ENCODE measurements at places on chromosomes 6 and 20.

- H3K27me3 ChIP-seq, result no peaks in the 10 kb centered on the region
- H3K27ac ChIP-seq, result no peak overlapping the region
- H3K4me1 ChIP-seq, result no peaks in the 10 kb centered on the region
- no peak overlapping the region for H3K4me3 ChIP-seq
- H3K36me3 ChIP-seq, result peaks cover 17% of the 10 kb centered on the region
- no peak for DNase-seq
Observed at GRCh38 chr6:100751590-100751989, 129.5 kb downstream of the ASCC3 start.

DNA sequence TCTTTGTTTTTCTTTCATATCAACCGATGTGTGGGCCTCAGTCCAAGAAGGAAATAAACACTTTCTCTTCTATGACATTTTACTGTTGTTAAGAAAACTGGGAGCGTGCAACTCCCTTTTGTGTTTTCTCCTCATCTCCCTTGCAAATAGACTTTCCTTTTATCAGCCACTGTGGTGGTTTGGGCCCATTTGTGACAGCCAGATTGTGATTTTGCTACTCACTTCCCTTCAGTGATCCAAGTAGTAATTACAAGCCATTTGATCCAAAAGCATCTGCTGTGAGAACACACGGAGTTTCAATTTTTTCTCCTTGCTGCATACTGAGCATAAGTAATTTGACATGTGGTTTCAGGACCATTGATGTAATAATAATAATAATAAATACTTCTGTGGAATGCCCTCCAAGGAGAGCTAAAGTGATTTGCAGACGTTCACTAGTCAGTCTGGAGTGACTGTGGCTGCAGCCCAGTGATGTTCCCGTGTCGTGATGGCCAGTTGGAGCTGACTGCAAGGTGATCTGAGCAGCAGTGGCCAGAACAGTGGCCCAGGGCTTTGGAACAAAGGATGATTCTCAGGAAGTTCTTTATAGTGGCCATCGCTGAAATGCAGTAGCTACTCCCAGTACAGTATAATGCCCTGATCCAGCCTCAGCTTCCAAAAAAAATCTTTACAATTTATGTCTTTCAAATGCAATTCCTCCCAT is 91.9 kb upstream of the CLDN20 start:
- peak overlapping the region; percentile 96 for H3K27ac ChIP-seq
- DNase-seq, result no peak
- no peaks in the 10 kb centered on the region for H3K27me3 ChIP-seq
- peaks cover 52% of the 10 kb centered on the region for H3K4me1 ChIP-seq
- H3K4me3 ChIP-seq, result peak overlapping the region; percentile 61

DNA sequence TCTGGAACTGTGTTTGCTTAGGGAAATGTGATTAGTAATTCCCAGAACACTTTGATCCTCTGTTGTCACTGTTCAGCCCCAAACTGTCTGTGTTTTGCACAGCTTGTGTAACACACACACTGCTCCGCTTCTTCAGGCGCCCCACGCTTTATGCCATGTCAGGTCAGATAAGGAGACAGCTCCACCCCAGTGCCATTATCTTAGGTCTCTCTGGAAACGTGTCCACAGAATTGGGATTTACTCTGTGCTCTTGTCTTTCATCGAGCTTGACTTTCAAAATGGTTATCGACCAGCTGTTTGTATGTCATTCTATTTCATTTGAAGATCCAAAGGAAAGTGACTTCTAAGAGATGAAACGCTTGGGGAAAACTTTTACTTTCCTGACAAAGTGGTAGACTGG is 106.4 kb upstream of the SSTR4 start:
- DNase-seq, result no peak
- no peaks in the 10 kb centered on the region for H3K36me3 ChIP-seq
- H3K4me3 ChIP-seq, result no peak overlapping the region
- H3K4me1 ChIP-seq, result no peaks in the 10 kb centered on the region
- H3K27ac ChIP-seq, result no peak overlapping the region

DNA sequence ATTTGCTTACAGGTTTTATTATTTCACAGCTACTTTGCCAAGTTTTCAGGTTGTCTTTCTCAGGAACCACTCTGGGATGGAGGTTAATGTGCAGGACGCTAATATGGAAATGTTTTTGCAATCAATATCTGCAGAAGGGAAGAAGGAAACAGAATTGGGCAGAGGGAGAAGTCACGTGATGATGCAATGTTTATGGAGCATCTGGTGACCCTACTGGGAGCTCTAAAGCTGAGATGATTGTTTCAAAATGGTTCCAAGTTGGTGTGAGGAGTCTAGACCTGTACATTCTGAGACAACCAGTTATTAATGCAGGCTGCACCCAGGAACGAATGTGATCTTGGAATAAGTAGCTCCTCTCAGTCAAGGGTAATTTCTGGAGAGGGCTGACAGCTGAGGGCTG is 905.4 kb upstream of the FLRT3 start:
- DNase-seq, result no peak
- H3K27ac ChIP-seq, result no peak overlapping the region
- H3K4me3 ChIP-seq, result no peak overlapping the region
- H3K27me3 ChIP-seq, result no peaks in the 10 kb centered on the region
- no peaks in the 10 kb centered on the region for H3K36me3 ChIP-seq

DNA sequence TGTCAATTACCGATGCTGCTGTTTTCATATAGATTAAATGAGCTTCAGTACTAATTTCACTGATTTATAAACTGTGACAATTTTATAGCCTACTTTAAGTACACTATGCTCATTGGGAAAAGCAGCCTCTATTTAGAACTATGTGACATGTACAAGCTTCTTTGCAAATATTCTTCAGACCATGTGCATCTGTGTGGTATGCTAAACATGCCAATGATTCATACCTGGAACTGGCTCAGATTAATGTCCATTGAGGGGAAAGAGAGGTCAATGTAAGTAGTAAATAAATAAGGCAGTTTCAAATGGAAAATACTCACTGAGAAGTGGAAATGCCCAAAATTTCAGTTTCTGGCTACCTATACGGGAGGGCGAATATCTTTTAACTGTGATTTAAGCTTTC is 777.7 kb downstream of the C6orf118 start:
- no peaks in the 10 kb centered on the region for H3K27me3 ChIP-seq
- no peak overlapping the region for H3K4me3 ChIP-seq
- no peak overlapping the region for H3K27ac ChIP-seq
- no peak for DNase-seq

GRCh38 chr20:44696315-44696714 is 18.9 kb upstream of the CCN5 start:
- peaks cover 3% of the 10 kb centered on the region for H3K27me3 ChIP-seq
- no peak overlapping the region for H3K4me3 ChIP-seq
- no peak for DNase-seq

GRCh38 chr20:50630578-50631263 is 60.6 kb downstream of the RIPOR3 start:
- no peak for DNase-seq
- no peak overlapping the region for H3K4me3 ChIP-seq
- no peaks in the 10 kb centered on the region for H3K4me1 ChIP-seq

GRCh38 chr6:52815167-52816092 is 11.8 kb upstream of the GSTA1 start:
- H3K4me3 ChIP-seq, result no peak overlapping the region
- H3K4me1 ChIP-seq, result no peaks in the 10 kb centered on the region
- H3K27me3 ChIP-seq, result peaks cover 9% of the 10 kb centered on the region
- no peaks in the 10 kb centered on the region for H3K36me3 ChIP-seq

- H3K4me3 ChIP-seq, result peak overlapping the region; percentile 10
- H3K27me3 ChIP-seq, result peaks cover 94% of the 10 kb centered on the region
- H3K36me3 ChIP-seq, result peaks cover 2% of the 10 kb centered on the region
- no peak for DNase-seq
- H3K27ac ChIP-seq, result peak overlapping the region; percentile 55
- peaks cover 10% of the 10 kb centered on the region for H3K4me1 ChIP-seq
Observed at GRCh38 chr6:28809947-28810658, 113.7 kb downstream of the TRIM27 start.

- no peak overlapping the region for H3K4me3 ChIP-seq
- no peak for DNase-seq
- no peak overlapping the region for H3K27ac ChIP-seq
- no peaks in the 10 kb centered on the region for H3K36me3 ChIP-seq
- no peaks in the 10 kb centered on the region for H3K4me1 ChIP-seq
Observed at GRCh38 chr20:24761220-24762065, 187.6 kb upstream of the CST7 start.

DNA sequence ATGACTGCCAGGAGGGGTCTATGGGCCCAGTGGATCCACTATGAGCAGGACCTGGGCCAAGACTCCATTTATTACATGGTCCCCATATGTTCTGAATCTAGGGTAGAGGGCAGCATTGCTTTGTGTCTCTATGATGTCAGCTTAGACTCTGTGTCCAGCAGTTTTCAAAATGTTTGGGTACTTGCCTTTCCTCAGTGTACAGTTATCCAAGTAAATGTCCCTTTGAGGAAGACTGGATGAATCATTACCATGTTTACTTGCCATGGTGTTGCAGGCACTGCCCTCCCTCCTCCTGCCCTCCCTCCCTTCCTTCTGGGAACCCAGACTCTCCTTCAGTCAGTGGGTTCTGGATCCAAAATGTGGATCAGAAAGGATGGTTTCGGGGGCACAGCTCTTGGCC is 108.6 kb downstream of the NRN1 start:
- H3K4me3 ChIP-seq, result no peak overlapping the region
- H3K27me3 ChIP-seq, result peaks cover 8% of the 10 kb centered on the region
- H3K4me1 ChIP-seq, result peaks cover 10% of the 10 kb centered on the region
- DNase-seq, result no peak

GRCh38 chr20:41185013-41185757 is 47.8 kb downstream of the PLCG1 start:
- H3K27me3 ChIP-seq, result no peaks in the 10 kb centered on the region
- DNase-seq, result peak; percentile 19
- no peak overlapping the region for H3K27ac ChIP-seq
- H3K36me3 ChIP-seq, result peaks cover 6% of the 10 kb centered on the region

DNA sequence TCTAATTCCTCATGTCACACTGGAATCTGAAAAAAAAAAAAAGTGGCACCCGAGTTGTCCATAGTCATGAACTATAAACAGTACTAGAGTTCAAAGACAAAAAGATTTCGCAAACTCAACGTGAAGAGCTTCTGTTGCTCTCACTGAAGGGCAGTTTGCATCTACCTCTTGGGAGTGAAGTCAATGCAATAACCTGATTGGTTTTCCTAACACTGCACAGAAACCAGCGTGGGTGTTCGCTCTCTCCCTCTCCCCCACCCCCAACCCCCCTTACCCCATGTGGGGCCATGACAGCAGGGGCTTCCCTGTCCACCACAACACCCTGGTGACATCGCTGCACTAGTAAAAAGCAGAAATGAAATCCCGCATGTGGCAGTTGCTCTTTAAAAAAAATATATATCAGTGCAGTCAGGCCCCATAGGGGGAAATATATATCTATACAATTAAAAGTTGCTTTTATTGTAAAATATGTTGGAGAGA is 66.9 kb downstream of the GMPR start:
- no peak overlapping the region for H3K27ac ChIP-seq
- H3K27me3 ChIP-seq, result no peaks in the 10 kb centered on the region
- H3K4me3 ChIP-seq, result no peak overlapping the region

DNA sequence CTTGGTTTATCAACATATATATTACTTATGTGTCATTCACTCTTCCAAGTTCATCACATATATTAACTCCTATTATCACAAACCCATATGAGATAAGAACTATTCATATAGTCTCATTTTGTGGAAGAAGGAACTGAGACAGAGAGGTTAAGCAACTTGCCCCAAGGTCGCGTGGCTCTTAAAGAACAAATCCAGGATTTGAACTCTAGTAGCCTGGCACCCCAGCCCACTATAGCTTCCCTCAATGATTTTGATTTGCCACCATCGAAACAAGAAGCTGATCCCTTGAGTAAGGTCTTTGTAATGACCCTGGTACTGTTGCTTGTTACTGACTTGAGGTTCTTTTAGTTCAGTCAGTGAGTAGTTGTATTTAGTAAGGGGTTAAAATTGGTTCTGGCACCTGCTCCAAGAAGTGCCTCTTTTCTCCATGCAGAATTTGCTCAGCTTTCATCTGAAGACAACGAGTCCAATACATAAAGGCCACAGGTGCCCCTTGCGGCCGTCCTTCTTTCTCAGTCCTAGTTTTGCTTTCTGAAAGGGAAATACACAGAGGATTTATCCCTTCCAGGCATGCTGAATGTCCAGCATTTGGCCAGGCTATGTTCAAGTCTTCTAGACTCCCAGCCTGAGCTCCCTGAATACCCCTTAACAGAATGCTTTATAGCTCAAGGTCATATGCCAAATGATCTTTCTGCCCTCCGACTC is 253.0 kb downstream of the TBC1D7 start:
- no peak overlapping the region for H3K27ac ChIP-seq
- no peaks in the 10 kb centered on the region for H3K36me3 ChIP-seq
- H3K4me3 ChIP-seq, result no peak overlapping the region
- H3K4me1 ChIP-seq, result no peaks in the 10 kb centered on the region
- no peaks in the 10 kb centered on the region for H3K27me3 ChIP-seq

- no peak overlapping the region for H3K27ac ChIP-seq
- no peak for DNase-seq
- H3K36me3 ChIP-seq, result no peaks in the 10 kb centered on the region
- H3K4me1 ChIP-seq, result no peaks in the 10 kb centered on the region
- no peaks in the 10 kb centered on the region for H3K27me3 ChIP-seq
Observed at GRCh38 chr20:55333798-55334197, 671.5 kb downstream of the CBLN4 start.

DNA sequence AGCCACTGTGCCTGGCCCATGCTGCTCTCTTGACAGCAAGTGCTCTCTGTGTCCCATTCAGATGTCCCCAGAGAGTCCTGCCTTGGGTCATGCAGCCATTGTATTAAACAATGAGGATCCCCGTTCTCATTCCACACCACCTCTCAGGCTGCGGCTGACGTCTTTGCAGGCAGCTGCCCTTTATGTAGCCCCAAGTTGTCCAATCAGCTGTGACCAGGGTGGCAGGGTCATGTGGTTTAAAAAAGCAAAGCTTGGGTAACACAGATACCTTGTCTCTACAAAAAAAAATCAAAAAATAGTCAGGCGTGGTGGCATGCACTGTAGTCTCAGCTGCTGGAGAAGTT is 13.2 kb downstream of the GCNT2 start:
- DNase-seq, result no peak
- H3K4me3 ChIP-seq, result no peak overlapping the region
- H3K27ac ChIP-seq, result no peak overlapping the region
- H3K4me1 ChIP-seq, result peaks cover 46% of the 10 kb centered on the region
- H3K27me3 ChIP-seq, result no peaks in the 10 kb centered on the region

DNA sequence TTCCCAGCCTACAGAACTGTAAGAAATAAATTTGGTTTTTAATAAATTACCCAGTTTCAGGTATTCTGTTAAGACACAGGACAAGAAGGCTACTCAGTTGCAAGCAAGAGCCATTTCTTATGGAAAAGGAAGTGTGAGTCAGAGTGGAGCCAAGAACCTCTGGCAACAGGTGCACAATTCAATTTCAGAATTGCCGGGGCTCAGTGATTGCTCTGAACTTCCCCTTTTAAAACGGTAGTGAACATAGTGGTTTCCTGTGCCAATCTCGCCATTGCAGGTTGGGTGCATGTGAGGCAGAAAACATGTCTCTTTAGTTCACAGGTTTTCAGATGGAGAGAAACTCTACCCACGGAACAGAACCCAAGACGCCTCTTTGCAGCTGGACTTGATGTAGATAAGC is 16.4 kb downstream of the PIGT start:
- peak; percentile 27 for DNase-seq
- peaks cover 7% of the 10 kb centered on the region for H3K27me3 ChIP-seq
- H3K36me3 ChIP-seq, result peaks cover 13% of the 10 kb centered on the region
- no peak overlapping the region for H3K4me3 ChIP-seq
- H3K4me1 ChIP-seq, result peaks cover 35% of the 10 kb centered on the region

- peak overlapping the region; percentile 80 for H3K4me3 ChIP-seq
- no peaks in the 10 kb centered on the region for H3K27me3 ChIP-seq
- peak overlapping the region; percentile 89 for H3K27ac ChIP-seq
- peaks cover 36% of the 10 kb centered on the region for H3K36me3 ChIP-seq
Observed at GRCh38 chr20:35772563-35773058, 796 bp downstream of the PHF20 start.

- no peak overlapping the region for H3K27ac ChIP-seq
- H3K4me1 ChIP-seq, result peaks cover 7% of the 10 kb centered on the region
- peaks cover 11% of the 10 kb centered on the region for H3K27me3 ChIP-seq
- H3K36me3 ChIP-seq, result no peaks in the 10 kb centered on the region
- no peak for DNase-seq
Observed at GRCh38 chr6:105603788-105604586, 201.1 kb upstream of the PREP start.

Data from activated naive CD4-positive, alpha-beta T cell treated with anti-CD3 and anti-CD28 coated beads, Interleukin-2, amount 10 ng/mL, durations not matched to agents 7 days and 5 days (primary cell).